ENCODE measurements at places on chromosomes 1 and 21. TPM values are rescaled to one million over a fixed set of nuclear protein-coding genes. Genes with fewer than 3 reads are reported as not detected.
A peak's percentile ranks its signal among the peaks of the same experiment; 100 is the strongest.

DNA sequence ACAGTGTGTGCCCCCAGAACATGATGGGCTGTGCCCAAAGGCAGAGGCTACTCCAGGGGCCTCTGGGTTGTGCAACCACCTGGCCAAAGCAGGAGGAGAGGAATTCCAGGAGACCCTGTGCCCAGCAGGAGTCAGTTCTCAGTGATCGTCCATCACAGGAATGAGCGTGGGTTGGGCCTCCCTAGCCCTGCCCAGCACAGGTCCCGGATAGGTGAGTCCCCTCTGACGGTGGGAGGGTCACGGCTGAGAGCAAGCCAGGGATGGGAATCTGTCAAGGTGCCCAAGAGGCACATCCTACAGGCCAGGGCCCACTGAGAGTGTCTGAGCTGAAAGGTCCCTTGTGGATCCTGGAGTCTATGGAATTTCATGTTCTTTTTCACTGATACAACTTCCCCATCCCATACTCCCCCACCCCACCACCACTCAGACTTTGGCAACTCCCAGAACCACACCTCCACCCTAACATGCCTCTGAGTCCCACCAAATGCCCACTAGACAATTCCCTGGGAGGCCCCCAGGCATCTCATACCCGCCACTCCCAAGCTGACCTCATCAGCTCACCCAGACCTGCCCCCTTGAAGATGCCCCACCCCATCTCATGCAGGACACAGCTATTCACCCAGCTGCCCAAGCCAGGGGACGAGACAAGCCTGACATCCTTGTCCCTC, 3.1 kb downstream of the GJB4 start:
- DNase-seq: no peak

DNA sequence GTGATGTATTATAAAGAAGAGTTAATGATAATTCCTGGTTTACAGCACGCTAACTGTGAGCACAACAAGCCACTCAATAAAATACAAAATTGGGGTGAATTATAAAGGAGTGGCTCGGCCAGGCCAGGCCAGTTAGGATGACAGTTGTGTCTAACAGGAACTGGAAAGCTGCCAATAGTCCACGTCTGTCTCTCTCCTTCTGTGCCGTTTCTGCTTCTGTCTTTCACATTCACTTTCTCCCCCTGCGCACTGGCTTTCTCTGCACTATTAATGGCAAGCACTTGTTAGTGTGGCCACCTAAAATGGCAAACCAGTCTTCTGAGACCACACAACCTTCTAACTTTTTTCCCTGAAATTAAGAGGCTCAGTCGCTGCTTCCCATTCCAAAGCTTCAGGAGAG, 394.3 kb downstream of the NTNG1 start:
- no peak for DNase-seq

DNA sequence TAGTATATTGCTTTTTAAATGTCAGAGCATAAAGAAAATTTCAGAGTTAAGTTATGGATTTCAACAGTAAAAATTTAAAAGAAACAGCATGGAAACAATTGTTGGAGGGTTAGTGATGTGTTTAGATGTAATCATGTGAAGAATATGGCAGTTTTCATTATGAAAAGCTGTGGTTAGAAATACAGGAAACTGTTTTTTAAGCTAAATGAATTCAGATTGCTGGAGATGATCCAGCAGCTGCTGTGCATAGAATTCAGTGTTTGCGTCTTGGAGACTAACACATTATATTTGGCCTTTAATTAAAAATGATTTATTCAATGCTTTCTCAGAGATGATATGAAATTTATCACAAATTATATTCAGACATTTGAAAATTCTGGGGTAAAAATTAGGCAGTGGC, 273.6 kb upstream of the LRRC7 start:
- no peak for DNase-seq

DNA sequence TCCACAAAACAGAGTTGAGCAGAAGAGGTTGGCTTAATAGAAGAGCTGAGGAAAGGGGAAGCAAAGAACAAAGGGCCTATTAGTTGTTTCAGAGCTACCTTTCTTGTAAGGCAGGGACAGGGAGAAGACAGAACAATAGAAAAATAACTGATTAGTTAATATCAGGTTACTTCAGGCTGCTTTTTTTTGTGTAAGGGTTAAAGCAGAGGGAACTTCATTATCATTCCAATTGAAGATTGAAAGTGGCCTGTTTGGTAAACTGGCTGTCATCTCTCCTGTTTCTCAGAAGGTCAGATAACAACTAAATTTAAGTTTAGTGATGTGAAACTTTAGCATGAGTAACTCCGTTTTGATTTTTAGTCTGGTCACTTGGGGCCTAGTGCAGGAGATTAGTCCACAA, 22.3 kb downstream of the CDC42 start:
- DNase-seq: no peak

- DNase-seq: peak; percentile 31
These were observed 588 bp downstream of the FLVCR1 start for GRCh38 chr1:212858461-212859265.

- no peak for DNase-seq
These were observed 73.7 kb downstream of the LMO4 start for GRCh38 chr1:87402241-87403002.

GRCh38 chr1:219323426-219323825, 149.7 kb downstream of the LYPLAL1 start:
- DNase-seq: no peak

DNA sequence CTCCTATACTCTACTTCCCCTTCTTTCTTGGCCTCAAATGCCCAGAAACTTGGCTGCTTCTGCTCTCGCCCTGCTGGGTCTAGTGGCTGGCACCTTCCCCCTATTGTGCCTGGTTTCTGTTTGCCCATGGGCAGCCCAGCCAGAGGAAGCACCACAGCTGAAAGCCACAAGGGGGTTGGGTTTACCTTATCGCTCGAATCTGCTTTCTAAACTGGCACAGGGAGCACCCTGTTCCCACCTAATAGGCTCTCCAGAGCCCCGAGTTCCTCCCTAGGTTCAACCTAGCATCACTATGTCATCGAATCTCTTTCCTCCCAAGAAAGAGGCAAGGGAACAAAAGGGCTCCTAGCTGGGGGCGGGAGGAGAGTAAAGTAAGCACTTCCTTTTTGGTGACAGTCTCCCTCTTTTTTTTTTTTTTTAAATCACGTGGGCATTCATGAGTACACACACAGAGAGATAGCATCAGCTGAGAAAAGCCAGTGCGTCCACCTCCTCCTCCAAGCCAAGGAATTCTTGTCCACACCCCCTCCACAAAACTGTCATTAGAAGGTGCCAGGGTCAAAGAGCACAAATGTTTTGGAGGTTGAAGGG, 72.8 kb downstream of the PLEKHA6 start:
- peak; percentile 63 for DNase-seq

- no peak for DNase-seq
These were observed 34.2 kb downstream of the KRTAP10-1 start for GRCh38 chr21:44505673-44506278.

DNA sequence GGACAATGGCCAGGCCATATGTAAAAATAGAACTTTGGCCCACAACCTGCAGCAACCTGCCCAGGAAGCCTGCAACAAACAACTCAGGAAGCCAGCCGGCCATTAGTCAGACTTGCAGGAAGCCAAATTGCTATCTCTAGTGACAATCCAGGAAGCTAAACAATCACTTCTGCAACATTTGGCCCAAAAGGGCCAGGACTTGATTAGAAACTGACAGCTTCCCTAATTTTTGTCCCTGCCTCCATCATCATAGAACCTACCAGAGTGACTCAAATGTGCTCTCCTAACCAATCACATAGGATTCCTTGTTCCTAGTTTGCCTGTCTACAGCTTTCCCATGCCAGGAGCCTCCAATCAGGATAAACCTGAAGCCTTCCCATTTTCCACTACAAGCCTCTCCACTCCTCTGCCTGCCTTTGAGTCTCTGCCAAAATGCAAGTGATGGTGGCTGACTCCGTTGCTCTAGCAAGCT, 639.3 kb downstream of the PTPRU start:
- no peak for DNase-seq

- DNase-seq: no peak
These were observed 248.4 kb downstream of the PRDM2 start for GRCh38 chr1:13948396-13948795.

- no peak for DNase-seq
These were observed 94.6 kb upstream of the TMPRSS2 start for GRCh38 chr21:41602531-41602930.

GRCh38 chr1:189350983-189351616, 1126.6 kb downstream of the BRINP3 start:
- no peak for DNase-seq

DNA sequence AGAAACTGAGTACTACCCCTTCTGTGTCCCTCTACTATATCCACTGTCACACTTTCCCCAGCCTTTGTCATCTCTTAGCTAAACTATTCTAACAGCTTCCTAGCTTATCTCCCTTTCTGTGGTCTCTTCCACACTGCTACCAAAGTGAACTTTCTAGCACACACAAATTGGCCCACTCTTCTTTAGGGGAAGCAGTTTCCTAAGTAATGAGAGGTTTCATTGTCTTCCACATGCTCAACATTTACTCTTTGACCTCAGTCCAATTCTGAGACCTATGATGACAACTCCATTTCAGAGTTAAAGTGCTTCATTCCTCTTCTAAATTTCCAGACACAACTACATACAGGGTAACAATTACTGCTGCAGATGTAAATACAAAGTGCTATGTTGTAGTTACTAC, 32.9 kb downstream of the SCYL3 start:
- no peak for DNase-seq

- no peak for DNase-seq
These were observed 471.0 kb upstream of the PBX1 start for GRCh38 chr1:164087906-164088453.

GRCh38 chr1:59635097-59635496, 179.7 kb upstream of the HOOK1 start:
- DNase-seq: no peak

DNA sequence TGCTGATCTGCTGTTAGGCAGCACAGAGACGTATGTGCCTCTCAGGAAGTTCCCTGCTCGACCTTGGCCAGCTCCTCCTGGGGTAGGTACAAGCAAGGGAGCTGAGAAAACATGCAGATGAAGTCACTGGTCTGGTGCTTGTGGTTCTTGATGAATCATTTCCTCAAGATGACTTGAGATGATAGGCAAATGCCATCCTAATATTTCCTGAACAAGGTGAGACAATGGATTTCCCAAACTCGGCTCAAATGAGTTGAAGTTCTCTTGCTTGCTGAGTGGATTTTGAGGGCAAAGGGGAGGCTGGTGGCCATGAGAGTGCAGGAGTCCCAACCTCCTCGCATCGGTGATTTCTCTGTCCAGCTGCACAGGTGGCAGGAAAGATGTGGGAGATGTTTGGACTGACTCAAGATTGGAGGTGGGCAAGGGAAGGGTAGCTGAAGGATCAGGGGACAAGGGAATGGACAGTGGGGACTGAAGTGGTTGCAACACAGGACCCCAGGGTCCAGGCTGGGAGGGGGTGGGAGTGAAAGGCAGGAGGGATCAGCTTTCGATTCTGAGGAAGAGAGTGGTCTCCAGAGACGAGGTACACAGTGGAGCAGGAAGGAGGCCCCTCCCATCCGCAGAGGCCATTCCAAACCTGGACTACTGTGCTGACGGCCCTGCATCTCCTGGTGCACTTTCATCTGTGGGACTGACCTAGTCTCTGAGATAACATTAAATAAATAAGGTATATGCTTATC, 63.9 kb downstream of the CAPN2 start:
- DNase-seq: no peak

DNA sequence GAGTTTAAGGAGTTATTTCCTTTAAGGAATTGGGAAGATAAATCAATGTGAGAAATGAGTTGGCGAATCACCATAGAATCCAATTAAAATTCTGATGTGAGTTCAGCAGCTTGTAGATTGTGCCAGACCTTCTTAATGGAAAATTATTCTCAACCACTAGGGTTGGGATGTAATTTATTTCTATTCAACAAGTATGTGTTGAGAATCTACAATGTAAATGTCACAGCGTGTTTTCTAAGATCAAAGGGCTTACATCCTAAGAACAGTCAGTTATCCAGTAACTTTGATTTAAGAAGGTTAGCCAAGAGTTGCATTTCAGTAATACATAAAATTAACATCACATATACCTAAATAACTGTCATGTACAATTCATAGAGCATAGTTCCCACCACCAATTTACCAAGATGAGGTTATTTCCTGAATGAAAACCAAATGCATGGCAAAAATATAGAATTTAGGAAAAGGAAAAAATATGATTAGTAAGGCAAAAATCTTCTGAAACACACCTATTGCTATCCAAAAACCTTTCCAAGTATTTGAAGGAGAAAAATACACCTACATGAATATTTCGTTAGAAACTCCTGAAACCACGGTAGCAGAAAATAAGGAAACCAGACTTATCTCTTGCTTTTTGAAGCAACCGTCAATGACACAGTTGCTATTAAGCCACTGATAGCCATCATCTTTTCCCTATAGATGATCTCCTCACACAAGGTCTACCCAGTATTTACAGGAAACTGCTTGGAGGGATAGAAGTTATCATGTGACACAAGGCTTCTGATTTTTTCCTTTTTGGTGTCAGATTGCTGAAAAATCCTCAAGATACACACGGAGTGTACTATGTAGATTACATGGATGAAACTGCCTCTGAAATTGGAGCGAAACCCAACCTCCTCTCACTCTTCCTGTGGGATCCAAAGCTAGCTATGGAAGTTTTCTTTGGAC, 259.4 kb upstream of the POGK start:
- no peak for DNase-seq

DNA sequence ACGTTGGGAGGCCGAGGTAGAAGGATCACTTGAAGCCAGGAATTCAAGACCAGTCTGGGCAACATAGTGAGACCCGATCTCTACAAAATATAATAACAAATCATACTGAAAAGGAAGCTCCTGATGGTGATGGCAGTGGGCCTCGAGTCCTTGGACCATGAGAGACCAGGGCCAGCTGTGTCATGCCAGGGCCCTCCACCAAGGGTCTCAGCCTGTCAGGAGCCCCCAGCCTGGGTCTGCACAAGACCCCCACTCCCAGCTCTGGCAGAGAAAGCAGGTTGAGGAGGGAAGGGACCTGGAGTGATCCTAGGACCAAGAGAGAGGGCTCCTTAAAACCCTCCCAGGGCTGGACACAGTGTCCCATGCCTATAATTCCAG, 6.7 kb upstream of the CTRC start:
- DNase-seq: no peak

GRCh38 chr1:182629499-182630096, 25.4 kb upstream of the RGS16 start:
- peak; percentile 16 for DNase-seq

GRCh38 chr1:203153989-203154821, 21.4 kb downstream of the MYBPH start:
- no peak for DNase-seq

GRCh38 chr1:17599954-17600300, 60.4 kb downstream of the ARHGEF10L start:
- DNase-seq: no peak

BSND gene
- not detected for total RNA-seq

RYR2 gene
- total RNA-seq: 0.02 TPM

SSU72 gene
- 104 TPM for total RNA-seq

TIPRL gene
- 25.0 TPM for total RNA-seq

SELL gene
- 370 TPM for total RNA-seq

RHBDL2 gene
- not detected for total RNA-seq

MPL gene
- total RNA-seq: 2.2 TPM

PODN gene
- not detected for total RNA-seq

LIN9 gene
- total RNA-seq: 3.3 TPM

LCE1B gene
- total RNA-seq: not detected

IQGAP3 gene
- total RNA-seq: 0.10 TPM

Measured in CD4-positive, CD25-positive, alpha-beta regulatory T cell (primary cell).